Muscle of back (tissue), 13 donors: ENCODE measurements at places on chromosomes 6 and 20. TPM values are rescaled to one million over a fixed set of nuclear protein-coding genes. Genes with fewer than 3 reads are reported as not detected.

DNA sequence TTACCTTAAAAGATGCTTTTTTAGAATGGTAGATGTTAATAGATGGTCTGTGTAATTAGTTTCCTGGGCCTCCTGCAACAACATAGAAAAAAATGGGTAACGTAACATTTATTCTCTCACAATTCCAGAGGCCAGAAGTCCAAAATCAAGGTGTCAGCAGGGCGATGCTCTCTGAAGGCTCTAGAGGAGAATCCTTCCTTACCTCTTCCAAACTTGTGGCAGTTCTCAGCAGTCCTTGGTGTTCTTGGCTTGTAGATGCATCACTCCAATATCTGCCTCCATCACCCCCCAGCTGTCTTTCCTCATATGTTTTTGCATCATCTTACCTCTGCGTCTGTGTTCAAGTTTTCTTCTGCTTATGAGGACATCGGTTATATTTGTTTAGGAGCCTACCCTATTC lies 107.9 kb downstream of the SCAF8 start:
- no peak for DNase-seq

GRCh38 chr6:136228814-136229213 lies 21.3 kb downstream of the MTFR2 start:
- no peak for DNase-seq

DNA sequence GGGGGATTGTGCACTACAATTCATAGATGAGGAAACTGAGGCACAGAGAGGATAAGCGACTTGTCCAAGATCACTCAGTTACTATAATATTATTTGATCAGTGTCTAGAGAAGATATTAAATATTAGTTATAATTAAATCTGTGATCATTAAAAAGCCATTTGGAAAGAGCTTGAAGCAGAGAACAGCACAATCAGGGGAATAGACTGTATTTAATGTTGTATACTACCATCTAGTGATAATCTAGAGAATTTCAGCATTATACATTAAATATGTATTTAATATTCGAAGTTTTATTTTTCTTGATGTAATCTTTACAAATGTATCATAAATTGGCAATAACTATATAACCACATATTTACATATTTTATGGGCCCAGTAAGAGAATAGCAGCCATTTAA lies 20.1 kb upstream of the MTCL3 start:
- no peak for DNase-seq

DNA sequence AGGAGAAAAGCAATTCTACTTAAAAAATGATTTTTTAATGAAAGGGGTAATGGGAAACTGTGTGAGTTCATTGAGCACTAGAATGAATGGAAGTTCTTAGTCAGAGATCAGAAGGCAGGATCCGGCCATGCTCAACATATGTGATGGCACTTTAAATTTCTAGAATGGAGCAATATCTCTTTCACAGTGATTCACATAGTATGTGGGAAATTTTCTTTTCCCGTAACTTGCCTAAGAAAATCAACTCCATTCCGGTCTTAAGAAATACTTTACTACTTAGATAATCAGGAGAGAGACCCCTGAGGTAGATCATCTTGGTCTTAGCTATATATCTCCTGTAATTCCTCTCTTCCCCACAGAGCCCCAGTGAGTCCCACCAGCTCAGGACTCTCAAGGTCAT lies 131.8 kb downstream of the SCML4 start:
- DNase-seq: peak; percentile 45

GRCh38 chr6:109202409-109203264 lies 107.3 kb downstream of the CEP57L1 start:
- no peak for DNase-seq

The JAG1 gene
- 44.0 TPM for polyA plus RNA-seq

- no peak for DNase-seq
Observed at GRCh38 chr6:104431096-104431495, 428.6 kb downstream of the HACE1 start.

DNA sequence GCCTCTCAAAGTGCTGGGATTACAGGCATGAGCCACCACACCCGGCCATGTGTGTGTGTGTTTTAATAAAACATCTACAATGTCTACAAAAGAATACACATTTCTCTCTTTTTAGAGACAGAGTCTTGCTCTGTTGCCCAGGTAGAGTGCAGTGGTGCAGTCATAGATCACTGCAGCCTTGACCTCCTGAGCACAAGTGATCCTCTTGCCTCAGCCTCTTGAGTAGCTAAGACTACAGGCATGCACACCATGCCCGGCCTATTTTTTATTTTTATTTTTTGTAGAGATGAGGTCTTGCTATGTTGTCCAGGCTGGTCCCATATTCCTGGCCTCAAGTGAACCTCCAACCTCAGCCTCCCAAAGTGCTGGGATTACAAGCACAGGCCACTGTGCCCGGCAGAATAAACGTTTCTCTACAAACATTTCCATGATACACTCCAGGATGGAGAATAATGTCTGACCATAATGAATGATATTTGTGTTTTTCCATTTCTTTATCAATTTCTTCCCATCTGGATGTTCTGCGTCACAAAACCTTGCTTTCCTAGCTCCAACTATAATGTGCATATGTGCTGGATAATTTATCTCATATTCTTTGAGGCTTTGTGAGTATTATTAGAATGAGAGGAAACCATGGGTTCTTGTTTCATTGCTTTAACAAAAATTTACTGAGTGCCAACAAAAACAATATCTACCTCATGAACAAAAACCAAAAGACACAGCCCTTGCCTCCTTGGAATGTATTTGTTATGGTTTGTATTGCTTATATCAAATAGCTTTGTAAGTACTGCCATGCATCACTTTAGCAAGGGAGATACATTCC lies 28.6 kb upstream of the CCN2 start:
- DNase-seq: peak; percentile 88

The ACTL10 gene
- 0.24 TPM for polyA plus RNA-seq

DNA sequence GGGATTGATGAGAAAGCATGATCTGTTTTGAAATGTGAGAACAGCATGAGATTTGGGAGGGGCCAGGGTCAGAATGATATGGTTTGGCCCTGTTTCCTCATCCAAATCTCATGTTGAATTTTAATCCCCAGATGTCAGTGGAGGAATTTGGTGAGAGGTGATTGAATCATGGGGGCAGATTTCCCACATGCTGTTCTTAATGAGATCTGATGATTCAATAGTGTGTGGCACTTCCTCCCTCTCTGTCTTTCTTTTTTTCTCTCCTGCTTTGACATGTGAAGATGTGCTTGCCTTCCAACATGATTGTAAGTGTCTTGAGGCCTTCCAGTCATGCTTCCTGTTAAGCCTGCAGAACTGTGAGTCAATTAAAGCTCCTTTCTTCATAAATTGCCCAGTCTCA lies 1060.3 kb upstream of the CITED2 start:
- DNase-seq: no peak

DNA sequence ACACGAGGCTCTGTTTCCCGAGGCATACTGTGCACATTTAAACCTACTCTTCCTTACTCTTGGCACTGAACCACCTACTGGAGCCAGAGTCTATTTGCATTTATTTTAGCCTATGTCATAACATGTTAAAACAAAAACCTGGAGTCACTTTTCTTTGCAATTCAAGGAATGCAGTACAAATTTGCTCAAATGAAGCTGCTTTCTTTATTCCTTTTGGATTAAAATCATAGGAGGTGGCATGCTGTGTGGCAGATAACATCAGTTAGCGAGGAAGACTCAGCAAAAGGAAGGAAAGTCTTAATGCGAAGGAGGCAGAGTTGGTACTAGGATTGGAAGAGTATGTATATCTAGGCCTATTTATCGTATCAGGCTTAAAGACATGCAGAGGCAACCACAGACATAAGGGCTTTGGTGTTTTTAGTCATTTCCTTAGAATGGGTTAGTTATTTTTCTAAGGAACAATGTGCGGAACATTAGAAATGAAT lies 92.9 kb downstream of the SAMD3 start:
- no peak for DNase-seq

- no peak for DNase-seq
Observed at GRCh38 chr6:139801571-139802321, 427.3 kb upstream of the CITED2 start.

The TAGAP gene
- polyA plus RNA-seq: 1.4 TPM

GRCh38 chr6:129177801-129178200 lies 294.9 kb downstream of the LAMA2 start:
- no peak for DNase-seq

GRCh38 chr6:29791162-29791561 lies 36.5 kb upstream of the HLA-G start:
- DNase-seq: no peak

GRCh38 chr20:32191873-32192272 lies 15.7 kb downstream of the PLAGL2 start:
- no peak for DNase-seq

GRCh38 chr6:47934023-47934422 lies 152.2 kb downstream of the OPN5 start:
- DNase-seq: peak; percentile 21

The TMEM14A gene
- polyA plus RNA-seq: 20.6 TPM

DNA sequence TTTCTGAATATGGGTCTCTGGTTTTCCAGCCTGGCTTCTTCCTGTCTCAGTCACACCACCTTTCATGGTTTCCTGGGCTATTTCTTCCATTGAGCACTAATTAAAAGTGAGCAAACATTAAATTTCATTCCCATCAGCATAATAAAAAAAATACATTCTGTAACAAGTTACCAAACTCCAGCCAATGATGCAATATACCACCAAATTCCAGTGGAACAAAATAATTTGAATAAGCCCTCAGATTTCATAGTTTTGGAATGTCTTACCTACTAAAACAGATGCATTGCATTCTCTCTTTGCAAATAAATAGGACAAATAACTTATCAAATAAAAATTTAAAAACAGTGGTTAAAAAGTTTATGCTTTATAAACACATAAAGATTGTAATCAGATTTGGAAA lies 97.8 kb upstream of the PRDM1 start:
- DNase-seq: no peak

DNA sequence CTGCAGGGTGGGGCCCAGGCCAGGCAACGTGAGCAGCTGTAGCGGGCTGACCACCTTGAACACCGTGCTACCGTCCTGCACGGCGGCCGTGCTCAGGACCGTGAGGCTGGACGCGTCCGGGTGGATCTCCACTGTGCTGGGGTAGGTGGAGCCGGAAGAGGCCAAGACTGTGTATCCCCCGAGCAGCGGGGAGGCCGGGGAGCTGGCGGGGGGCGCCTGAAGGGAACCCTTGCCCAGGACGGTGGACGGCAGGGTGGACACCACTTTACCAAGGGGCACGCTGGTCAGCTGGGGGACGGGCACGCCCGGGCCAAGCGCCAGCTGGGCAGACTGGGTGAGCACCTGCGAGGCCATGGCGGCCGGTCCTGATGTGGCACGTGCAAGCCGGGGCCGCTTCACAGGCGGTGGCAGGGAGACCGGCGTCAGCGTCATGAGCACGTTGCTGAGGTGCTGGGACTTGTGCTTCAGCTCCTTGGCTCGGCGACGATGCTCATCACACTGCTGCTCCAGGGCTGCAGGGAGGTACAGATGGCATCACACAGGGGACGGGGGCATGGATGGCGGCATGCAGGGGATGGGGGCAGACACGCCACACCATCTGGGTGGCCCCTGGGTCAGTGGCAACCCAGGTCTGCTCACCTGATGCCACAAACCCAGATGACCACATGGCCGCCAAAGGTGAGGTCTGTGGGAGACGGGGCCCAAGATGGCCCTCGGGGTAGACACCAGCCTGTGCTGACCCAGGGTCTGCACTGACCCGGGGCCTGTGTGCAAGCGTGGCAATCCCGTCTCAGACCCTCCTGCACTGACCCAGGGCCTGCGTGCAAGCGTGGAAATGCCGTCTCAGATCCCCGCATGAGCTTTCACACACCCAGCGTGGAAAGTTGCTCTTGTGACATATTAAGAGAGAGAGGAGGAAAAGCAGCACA lies 16.4 kb upstream of the HELZ2 start:
- no peak for DNase-seq

The SEL1L2 gene
- not detected for polyA plus RNA-seq

DNA sequence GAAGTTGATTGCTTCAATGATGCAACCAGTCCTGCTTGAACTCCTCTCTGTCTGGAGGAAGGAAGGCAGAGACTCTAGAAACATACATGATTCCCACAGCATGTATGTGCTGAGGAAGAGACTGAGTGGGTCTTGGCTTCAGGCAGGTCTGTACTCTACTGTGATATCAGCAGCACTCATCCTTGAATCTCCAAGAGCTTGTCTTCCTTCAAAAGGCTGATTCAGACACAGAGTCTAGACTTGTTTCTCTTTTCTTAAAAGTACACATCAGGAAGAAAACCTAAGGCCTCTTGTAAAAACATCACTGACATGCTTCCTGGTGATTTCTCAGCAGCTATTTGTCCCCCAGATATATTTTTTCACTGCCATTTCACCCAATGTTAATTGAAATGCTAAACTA lies 155.7 kb upstream of the HEY2 start:
- no peak for DNase-seq

DNA sequence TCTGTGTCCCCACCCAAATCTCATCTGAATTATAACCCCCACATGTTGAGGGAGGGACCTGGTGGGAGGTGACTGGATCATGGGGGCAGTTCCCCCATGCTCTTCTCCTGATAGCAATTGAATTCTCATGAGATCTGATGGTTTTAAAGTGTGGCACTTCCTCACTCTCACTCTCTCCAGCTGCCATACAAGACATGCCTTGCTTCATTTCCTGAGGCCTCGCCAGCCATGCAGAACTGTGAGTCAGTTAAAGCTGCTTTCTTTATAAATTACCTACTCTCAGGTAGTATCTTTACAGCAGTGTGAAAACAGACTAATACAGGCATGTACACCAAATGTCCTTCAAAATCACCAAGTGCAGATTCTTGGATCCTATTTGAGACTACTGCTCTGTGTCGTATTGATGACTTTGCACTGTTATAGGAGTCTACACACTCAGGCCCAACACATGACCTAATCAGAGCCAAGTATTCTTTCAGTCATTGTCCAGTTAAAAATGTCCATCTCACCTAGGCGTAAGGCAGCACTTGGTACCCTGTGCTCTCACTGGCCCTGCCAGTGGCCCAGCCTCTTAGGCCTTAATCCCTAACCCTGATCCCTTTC lies 52.8 kb upstream of the UST start:
- DNase-seq: no peak

GRCh38 chr6:74605922-74606581 lies 599.8 kb downstream of the COL12A1 start:
- DNase-seq: no peak

DNA sequence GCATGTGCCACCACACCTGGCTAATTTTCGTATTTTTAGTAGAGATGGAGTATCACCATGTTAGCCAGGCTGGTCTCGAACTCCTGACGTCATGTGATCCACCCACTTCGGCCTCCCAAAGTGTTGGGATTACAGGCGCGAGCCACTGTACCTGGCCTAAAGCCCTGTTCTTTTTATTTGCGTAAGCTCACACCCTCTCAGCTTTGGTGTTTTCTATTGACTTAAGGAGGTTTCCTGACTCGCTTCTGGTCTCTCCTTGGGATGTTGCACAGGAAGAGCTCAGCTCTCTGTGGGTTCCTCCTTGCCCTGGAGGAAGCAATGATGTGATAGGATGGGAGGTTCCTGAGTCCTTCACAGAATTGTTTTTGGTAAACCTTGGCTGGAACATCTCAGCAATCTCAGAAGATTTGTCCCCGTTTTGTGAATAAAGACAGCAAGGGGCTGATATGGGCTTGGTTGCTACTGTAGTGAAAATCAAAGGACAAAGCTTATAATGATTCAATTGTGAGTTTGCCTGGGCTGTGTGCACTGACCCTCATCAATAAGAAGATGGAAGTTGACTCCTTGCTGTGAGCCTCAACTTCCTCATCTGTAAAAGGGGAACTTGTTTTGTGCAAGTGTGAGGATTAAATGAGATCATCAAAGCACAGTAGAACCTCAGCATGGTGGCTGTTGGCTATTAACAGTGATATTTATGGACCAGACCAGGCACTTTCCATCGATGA lies 27.0 kb downstream of the TOX2 start:
- no peak for DNase-seq

The SPEF1 gene
- not detected for polyA plus RNA-seq

GRCh38 chr20:40532103-40532502 lies 156.9 kb downstream of the MAFB start:
- DNase-seq: no peak

GRCh38 chr6:104908031-104908887 lies 48.5 kb upstream of the HACE1 start:
- no peak for DNase-seq

The RBM38 gene
- 51.5 TPM for polyA plus RNA-seq
